SW 1271 (cell line): ENCODE measurements at places on chromosomes 1 and 21.

- no peak for DNase-seq
Measured at GRCh38 chr1:3909615-3910014, 9.5 kb upstream of the C1orf174 start.

DNA sequence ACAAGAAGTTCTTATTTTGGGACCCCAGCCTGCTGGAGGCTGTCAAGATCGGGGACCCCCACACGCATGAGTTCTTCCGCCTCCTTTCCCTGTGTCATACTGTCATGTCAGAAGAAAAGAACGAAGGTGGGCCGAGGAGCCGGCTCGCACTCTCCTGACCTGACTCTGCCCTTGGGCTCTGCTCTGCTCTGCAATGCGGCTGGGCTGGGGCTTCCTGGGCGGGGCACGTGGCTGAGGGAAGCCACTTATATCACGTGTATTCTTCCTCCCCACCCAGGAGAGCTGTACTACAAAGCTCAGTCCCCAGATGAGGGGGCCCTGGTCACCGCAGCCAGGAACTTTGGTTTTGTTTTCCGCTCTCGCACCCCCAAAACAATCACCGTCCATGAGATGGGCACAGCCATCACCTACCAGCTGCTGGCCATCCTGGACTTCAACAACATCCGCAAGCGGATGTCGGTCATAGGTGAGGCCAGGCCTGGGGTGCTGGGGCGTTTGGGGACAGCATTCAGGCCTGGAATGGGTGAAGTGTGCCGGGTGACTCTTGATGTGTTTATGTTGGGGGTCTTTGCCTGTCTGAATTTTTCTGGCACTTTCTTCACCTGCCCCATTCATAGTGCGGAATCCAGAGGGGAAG lies 17.6 kb downstream of the ATP8B2 start:
- DNase-seq = no peak

DNA sequence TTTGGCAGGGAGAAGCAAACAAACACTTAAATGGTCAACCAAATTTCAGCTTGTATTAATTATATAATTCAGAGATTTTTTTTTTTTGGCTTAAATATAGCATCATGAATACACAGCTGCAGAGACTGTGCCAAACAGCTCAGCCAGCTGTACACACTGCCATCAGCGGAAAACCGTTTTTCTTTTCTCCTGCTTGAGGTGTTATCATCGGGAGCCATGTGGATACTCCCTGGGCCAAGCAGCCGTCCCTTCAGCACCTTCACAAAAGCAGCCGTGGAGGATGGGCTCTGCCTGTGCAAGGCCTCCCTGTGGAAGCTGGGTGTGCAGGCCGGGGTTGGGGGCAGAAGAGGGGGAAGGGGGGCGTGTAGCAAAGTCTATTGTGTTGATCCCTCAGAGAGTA lies 85.0 kb downstream of the NUF2 start:
- no peak for DNase-seq

- DNase-seq = no peak
Measured at GRCh38 chr1:102776071-102776470, 332.3 kb downstream of the COL11A1 start.

DNA sequence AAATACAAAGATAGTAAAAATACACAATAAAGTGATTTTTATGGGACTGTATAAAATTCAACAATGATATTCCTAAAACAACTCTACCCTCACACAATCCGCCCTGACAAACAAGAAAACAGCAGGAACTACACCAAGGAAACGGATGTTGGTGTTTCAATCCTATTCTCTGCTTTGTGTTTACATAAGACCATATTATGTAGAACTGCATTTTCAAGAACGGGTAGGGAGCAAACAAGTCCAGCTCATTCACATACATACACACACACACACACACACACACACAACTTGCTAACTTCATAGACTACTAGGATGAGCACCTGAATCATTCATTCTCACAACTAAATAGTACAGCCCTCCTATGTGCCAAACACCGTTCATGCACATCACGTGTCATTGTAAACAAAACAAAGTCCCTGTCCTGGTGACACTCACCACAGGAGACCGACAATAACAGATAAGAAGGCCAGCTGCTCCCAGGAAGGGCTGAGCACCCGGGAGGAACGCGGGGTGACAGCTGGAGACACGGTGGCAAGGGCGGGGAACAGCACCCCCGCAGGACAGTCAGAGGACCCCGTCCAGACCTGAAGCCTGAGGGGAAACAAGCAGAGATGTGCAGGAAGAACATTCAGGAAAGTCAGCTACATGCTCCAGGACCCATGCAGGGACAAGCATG lies 43.0 kb downstream of the NPHP4 start:
- no peak for DNase-seq

DNA sequence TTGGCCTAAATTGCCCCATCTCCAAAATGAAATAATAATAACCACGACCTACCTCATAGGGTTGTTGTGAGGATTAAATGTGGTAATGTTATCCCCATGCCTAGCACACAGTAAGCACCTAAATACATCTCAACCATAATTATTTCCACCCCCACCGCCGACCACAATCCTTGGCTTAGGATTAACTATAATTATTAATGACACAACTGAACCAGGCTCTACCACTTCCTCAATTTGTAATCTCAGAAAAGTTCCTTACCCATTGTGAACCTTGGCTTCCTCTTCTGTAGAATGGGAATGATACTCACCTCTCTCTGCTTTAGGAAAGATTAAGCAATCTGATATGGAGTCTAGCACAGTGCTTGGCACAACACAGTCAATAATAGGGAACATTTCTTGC lies 44.3 kb upstream of the TACSTD2 start:
- DNase-seq = no peak

DNA sequence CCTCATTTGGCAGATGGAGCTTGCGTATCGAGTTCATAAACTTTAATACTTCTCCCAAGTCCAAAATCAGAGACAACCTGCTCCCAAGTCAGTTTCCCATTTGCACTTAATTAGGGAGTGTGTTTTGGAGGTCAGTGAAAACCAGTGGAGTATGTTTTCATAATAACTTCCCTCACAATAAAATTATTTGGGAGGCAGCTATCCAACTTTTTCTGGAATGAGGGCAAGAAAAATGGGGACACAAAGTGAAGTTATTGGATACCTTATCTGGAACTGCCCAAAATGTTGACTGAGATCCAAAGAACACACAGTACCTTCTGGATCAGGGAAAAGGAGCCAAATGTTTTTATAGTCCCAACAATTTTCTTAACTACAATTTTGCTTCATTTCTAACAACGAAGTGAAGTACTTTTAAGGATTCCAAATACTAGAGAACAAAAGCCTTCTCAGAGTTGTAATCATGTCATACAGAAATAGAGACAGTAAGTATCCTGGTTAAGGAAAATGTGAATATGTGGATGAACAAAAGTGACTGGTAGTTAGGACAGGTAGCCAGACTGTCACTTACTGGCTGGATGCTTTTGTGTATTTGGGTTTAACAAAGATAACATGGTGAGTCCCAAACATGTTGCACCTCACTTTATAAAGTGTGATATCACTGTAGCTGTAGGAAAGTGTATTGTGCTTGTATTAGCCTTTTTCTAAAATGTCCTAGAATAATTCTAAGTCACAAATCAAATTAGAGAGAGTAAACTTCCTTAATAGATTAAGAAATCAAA lies 325.0 kb downstream of the HLX start:
- DNase-seq = no peak

DNA sequence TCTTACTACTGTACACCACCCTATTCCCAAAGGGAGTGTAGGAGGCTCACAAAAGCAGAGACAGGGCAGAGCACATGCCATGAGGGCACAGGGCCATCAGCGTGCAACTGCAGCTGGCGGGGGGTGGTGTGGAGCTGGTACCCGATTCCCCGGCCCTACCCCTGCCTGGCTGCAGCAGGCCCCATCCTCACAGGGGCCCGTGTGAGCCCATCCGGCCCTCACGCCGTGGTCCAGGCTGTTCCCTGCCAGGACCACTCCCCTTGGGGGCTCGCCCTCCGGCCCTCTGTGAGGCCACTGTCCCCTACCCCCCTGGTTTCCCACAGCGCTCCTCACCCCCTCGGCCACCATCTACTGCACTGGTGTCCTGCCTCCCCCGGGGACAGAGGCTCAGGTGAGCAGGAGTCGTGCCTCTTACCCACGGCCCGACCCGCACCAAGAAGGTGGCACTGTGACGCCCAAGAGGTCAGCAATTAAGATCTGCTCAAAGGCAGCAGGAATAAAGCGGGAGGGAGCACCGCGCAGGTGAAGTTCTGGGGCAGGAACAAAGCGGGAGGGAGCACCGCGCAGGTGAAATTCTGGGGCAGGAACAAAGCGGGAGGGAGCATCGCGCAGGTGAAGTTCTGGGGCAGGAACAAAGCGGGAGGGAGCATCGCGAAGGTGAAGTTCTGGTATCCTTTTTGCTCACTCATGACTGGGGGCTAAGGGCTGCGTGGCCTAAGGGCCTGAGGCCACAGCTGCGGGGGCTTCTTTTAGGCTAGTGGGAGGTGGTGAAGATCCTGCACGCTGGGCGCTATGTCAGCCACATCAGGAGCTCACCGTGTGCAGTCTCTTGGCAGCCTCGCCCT lies 3.9 kb downstream of the POFUT2 start:
- DNase-seq = no peak

DNA sequence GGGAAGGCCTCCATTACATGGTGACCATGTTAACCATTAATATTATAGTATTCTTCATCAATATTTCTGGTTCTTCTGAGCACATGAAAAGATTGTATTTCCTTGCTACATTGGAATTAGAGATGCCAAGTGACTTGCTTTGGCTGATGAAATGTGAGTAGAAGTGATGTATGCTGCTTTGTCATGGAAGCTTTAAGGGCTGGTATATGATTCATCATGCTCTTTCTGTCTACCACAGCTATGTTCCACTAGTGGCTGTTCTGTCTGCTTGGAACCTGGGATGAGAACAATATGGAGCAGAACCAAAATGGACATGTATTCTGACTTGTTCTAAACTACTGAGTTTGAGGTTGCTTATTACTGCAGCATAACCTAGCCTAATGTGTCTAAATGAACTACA lies 163.3 kb downstream of the TM2D1 start:
- no peak for DNase-seq

- no peak for DNase-seq
Measured at GRCh38 chr1:27884006-27884954, 11.9 kb downstream of the THEMIS2 start.

- no peak for DNase-seq
Measured at GRCh38 chr1:46301808-46302640, 1.4 kb downstream of the LRRC41 start.

- DNase-seq = no peak
Measured at GRCh38 chr1:86507935-86508582, 38.8 kb upstream of the CLCA4 start.

- peak; percentile 37 for DNase-seq
Measured at GRCh38 chr1:1371746-1372711, 3.0 kb downstream of the AURKAIP1 start.

GRCh38 chr1:55631509-55631908 lies 416.3 kb upstream of the USP24 start:
- no peak for DNase-seq

- DNase-seq = no peak
Measured at GRCh38 chr1:148357037-148357436, 126.1 kb downstream of the PPIAL4G start.

GRCh38 chr1:208200116-208200515 lies 44.1 kb downstream of the PLXNA2 start:
- DNase-seq = no peak

DNA sequence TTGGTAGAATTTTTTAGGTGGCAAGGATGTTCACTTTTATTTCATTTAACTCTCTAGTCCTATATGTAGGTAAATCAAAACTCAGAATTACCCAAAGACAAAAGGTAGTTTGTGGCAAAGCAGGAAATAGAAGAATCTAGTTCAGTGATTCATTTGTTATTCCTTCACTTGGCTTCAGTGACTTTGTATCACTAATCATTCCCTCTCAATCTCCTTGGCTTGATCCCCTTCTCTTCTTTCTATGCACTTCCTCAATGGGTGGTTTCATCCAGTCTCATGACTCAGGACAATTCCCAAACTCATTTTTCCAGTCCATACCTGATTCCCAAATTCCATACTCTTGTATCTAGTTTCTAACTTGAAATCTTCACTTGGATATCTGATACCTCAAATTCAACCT lies 64.9 kb downstream of the PRKACB start:
- no peak for DNase-seq

GRCh38 chr1:243316366-243316989 lies 60.6 kb downstream of the SDCCAG8 start:
- DNase-seq = no peak

DNA sequence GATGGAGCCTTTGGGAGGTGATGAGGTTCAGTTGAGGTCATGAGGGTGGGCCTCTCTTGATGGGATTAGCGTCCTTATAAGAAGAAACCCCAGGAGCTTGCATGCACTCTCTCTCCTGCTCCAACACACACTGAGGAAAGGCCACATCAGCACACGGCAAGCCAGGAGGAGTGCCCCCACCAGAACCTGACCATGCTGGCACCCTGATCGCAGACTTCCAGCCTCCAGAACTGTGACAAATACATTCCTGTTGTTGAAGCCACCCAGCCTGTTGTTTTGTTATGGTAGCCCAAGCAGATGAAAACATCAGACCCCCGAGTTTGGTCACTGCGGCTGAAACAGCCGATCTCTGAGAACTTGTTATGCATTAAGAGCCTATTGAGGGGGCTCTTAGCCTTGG lies 64.8 kb upstream of the SOD1 start:
- no peak for DNase-seq

DNA sequence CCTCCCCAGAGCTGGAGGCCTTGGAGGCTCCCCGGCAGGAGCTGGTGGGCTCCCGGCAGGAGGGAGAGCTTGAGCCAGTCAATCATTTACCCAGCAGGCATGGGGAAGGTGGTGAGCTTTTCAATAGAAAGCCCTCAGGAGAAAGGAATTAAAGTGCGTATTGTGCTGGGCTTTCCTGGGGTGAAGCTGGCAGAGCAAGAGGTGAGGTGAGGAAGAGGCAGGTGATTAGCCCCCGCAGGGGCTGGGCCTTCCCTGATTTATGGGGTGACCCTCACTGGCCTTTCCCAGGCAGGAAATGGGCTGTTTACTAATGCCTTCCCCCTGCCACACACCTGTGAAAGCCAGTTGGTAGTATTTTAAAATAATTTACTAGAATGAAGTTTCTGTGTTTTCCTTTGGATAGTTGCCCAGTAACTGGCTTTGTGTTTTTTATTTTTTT lies 25.8 kb downstream of the CLDN14 start:
- DNase-seq = no peak
